ENCODE measurements at places on chromosomes 4 and X.
A peak's percentile ranks its signal among the peaks of the same experiment; 100 is the strongest.

DNA sequence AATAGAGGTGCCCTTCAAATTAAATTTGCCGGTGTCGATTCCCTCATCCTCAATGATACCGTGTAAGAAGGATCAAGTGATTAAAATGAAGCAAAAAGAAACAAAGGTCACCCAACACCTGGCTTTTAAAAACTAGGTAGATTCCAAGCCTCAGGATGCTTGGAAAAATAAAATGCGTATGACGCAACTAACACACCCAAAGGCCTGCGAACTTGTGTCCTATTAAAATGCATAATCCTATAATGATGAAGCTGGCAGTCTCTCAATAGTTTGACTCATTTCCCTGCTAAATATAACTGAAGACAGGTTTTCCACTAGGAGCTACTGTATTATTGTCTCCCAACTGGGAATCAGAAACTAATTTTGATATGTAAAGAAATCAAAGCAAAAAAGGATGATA, 263.2 kb downstream of the DHX15 start:
- DNase-seq, result peak; percentile 23

- DNase-seq, result no peak
These were observed 70.9 kb upstream of the CBR4 start for GRCh38 chr4:169080981-169081380.

- DNase-seq, result no peak
These were observed at the start of gene MAP3K15 for GRCh38 chrX:19514791-19515614. TSS of gene MAP3K15 (minus strand) at chrX:19515508. CDS start at chrX:19515261, 247 bp downstream.

GRCh38 chr4:99413140-99413539, 22.0 kb downstream of the ADH7 start:
- no peak for DNase-seq

GRCh38 chrX:40780951-40781350, 45.6 kb upstream of the MED14 start:
- no peak for DNase-seq

DNA sequence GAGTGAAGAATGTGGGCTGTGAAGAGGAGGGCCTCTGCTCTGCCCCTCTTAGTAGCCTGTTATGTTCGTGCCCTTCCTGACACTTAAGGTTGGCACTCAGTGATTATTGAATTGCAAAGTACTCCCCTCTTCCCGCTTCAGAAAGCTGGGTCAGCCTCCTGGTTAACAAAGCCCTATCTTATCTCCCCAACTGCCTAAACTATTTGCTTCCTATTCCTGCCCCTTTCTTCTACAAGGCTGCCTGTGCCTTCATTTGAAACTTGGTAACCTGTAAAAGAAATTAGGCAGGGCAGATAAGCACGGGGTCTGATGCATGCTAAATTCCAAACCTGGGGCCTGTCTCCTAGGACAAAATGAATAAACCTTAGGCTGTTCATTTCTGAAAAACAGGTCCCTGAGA, 23.1 kb upstream of the TMEM150C start:
- no peak for DNase-seq

DNA sequence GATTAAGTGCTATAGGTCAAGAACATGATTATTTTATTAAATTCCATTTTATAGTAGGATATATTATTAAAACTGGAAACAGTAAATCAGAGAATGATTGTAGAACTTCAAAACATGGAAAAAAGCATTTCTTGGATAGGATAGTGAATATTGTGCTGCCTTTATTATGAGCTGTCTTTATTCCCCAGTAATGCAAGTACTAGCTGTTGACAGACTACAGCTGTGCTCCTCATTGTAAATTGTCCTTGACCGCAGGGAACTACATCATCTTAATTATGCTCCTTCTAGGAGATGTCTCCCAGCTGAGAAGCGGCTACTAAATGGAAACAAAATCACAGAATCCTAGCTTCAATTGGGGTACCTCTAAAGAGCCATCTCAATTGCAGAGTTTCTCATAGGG, 1457.2 kb upstream of the PCDH7 start:
- DNase-seq, result no peak

- DNase-seq, result peak; percentile 51
These were observed 854 bp downstream of the RNF113A start for GRCh38 chrX:119870626-119871131.

DNA sequence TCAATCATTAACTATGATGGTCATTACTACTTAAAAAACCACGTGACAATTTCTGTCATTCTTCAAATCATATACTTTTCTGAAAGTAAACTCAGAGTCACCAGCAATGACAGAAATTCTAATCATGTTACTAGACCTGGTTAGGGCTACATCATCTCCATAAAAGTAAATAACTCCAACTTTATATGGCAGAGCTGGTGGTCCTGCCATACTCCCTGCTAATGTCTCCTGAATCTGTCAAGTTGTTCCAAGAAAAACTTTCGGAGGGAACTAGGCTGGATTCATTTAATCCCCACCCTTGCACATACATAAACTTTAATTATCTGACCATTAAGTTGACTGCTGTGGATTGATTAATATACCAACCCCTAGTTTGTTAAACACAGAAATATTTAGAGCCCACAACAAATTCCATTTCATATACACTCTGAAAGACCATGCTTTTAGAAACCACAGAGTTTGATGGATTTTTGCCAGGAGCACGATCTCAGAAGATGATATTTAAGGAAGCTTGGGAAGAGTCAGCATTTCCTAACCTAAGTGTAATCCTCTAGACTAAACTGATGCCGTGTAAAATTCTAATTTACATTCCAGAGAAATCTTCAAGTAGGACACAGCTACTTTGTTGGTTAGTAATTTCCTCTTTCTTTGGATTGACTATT, 577.0 kb downstream of the FAT4 start:
- no peak for DNase-seq

DNA sequence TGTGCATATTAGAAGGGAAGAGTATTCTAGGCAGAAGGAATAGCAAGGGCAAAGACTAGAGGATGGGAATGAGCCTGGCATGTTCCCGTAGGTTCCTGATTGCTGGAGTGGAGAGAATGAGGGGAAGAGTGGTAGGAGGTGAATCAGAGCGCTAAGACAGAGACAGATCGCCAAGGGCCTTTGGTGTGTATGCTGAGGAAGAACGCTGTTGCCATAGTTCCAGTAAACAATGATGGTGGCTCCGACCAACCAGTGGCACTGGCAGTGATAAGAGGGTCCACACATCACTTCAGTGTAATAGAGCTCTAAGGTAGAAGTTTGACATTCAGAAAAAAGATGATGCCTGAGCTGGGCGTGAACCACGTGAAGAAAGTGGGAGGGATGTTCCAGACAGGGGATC, 966 bp downstream of the TBC1D25 start:
- DNase-seq, result no peak

GRCh38 chr4:124727331-124727890, 14.9 kb upstream of the ANKRD50 start:
- no peak for DNase-seq

GRCh38 chrX:10112510-10112909, 44.3 kb upstream of the CLCN4 start:
- no peak for DNase-seq

- DNase-seq, result peak; percentile 90
These were observed 30.1 kb upstream of the CFAP299 start for GRCh38 chr4:80305466-80305865.

- no peak for DNase-seq
These were observed 223.4 kb upstream of the ATOH1 start for GRCh38 chr4:93605163-93605562.

DNA sequence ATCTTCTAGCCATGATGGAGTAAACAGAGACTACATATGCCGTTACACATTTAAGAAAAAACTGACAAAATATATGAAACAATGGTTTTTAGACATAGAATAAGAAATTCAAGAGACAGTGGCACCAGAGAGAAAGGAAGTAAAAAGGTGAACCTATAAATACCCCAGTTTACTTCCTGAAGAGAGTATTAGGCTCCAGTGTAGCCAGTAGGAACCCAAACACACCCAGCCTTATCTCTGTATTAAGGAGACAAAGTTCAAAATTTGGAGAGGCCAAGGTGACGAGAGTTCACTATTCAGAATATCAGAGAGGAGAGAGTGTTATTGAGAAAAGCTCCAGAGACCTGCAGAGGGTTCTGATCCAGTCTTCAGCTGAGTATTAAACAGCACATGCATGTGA, 119.0 kb downstream of the TET2 start:
- DNase-seq, result no peak

- peak; percentile 34 for DNase-seq
These were observed 4.8 kb downstream of the FRMPD3 start for GRCh38 chrX:107454302-107454701.

GRCh38 chr4:139266208-139266582, 13.8 kb downstream of the MGARP start:
- no peak for DNase-seq

DNA sequence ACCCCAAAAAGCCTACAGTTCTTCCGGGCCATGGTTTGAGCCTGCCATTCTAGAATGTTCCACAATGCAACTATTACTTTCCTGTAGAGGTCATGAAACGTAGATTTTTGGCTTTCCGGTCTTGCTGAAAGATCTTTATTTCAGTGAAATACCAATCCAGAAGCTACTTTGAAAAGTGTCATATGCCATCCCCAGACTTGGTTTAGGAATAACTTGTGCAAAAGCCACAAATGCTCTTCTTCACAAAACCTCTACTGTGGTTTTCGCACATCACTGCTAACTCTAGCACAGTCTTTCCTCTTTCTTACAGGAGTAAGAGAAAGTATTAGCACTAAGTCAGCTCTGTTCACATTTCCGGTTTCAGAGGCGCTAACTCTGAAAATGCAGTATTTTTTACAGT, 12.7 kb upstream of the CD40LG start:
- DNase-seq, result no peak

- no peak for DNase-seq
These were observed 33.9 kb downstream of the KLHL15 start for GRCh38 chrX:23993012-23993633.

DNA sequence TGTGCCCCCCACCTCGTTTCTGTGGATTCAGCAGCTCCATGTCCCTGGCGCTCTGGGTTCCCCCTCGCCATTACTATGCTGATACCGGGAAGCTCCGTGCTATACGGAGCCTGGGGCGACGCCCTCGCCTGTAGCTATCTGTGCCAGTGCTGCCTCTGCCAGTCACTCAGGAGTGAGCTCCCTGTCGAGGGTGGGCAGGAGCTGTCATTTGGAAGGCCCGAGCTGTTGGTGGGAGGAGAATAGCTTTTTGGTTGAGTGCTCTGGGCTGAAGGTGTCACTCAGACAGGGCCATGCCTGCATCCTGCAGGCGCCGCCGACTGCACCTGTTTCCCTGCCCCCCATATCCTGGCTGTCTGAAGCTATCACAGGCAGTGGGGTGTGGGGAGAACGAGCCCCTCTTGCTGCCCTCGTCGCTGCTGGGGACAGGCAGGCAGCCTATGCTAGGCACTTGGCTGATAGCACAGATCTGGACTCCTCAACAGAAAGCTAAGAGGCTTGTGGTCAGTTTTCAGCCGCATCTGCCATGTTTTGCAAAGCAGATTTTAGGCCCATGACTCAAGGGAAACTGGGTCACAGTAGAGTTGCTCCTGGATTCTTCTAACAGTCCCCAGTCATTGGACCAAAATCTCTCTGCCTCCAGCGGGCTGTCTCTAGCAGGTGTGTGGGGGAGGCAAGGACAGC, 31.8 kb downstream of the CPLX1 start:
- DNase-seq, result no peak

GRCh38 chr4:128810331-128810870, 901 bp downstream of the JADE1 start:
- peak; percentile 66 for DNase-seq

- no peak for DNase-seq
These were observed 12.1 kb downstream of the DOK7 start for GRCh38 chr4:3475041-3475712.

DNA sequence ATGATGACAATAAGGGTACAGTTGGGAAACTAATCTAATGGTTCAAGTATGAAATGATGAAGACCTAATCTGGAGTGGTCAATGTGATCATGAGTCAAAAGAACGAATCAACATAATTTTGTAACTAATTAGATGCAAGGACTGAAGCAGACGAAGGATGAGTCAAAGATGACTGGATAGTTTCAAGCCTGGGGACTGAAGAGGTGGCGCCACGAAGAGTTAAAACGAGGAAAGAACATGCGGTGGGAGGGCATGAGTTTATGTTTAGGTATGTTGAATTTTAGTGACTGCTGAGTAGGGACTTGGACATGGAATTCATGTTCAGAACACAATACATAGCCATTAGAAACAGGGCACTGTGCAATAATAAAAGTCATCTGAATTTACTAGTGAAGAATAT, 221.5 kb upstream of the FAM241A start:
- peak; percentile 85 for DNase-seq

GRCh38 chr4:109406337-109406931, 27.2 kb upstream of the SEC24B start:
- DNase-seq, result peak; percentile 66

GRCh38 chr4:150867148-150867547, 147.9 kb downstream of the LRBA start:
- DNase-seq, result peak; percentile 90

GRCh38 chrX:53456254-53456653, 22.1 kb upstream of the HSD17B10 start:
- DNase-seq, result no peak

DNA sequence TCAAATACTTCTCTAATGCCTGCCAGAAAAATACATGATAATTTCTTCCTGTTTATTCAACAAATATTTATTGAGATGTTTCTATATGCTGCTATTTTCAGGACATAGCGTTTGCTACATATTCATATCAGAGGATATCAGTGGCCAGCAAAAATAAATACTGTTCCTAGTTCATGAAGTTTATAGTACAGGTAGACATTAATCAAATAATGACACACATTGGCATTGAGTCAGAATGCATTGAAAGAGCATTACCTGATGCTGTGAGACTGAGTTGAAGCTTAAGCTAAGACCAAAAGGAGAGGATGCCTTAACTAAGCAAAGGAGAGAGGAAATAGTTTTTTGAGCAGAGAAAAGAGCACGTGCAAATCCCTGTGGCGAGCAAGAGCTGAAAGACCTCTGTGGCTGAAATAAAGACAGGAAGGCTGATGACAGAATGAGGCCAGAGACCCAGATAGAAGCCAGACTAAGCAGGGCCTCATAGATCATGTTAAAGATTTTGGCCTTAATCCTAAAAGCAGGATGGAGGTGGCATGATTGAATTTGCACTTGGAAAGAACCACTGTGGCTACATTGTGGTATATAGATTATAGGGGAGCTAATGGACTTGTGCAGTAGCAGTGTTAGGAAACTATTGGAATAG, 36.2 kb downstream of the FAM241A start:
- no peak for DNase-seq

- DNase-seq, result no peak
These were observed 47.2 kb downstream of the AFAP1 start for GRCh38 chr4:7892212-7893019.

DNA sequence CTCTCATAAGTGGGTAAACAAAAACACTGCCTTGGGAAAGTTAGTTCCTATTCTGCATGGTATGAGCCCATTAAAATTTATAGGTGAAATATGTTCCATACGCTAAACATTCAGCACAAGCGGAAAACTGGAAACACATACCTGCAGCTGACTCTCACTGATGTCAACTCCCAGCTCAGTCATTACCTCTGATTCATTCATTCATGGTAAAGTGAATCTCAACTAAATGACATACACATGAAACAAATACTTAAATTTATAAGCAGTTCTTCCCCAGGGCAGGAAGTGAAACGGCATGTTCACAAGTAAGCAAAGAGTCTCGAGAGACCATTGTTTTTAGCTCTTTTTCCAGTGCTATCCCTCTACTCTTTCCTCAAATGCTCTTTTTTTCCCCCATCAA, 1.6 kb downstream of the SLC10A6 start:
- DNase-seq, result no peak
